ENCODE measurements at places on chromosomes 3 and 15.

DNA sequence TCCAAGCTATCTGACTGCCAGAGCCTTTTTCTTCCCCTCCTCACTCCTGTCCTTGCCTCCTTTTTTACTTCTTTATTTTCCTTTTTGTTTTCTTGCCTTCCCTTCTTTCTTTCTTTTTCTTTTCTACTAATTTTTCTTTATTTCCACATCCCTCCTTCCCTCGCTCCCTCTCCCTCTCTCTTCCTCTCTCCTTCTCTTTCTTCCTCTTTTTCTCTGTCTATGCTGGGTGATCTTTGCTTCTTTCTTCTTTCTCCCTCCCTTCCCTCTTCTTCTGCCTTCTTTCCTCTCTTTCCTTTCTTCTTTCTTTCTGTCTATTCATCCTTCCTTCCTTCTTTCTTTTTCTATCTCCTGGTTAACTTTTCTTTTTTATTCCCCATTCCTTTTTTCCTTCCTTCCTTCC, 564.8 kb downstream of the NSUN3 start:
- no peak for DNase-seq

DNA sequence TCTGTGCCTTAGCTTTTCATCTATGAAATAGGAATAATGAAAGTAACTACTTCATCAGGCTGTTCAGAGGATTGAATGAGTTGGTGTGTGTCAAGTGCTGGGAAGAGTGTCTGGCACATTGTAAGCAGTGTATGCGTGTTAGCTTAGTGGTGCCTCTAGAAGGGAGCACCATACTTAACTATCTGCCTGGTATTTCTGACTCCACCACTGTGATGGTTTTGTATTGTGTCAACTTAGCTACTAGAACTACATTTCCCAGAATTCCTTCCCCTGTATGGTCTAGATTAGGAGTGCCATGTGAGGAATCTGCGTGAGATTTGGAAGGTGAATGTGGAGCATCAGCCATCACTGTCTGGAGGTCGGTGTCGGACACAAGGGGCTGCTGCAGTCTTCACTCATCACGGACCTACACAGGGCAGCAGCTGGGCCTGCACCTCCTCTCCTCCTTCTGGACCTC, 115.4 kb upstream of the GALNT15 start:
- DNase-seq, result no peak

GRCh38 chr15:55283379-55284147, 6.0 kb downstream of the RAB27A start:
- no peak for DNase-seq

DNA sequence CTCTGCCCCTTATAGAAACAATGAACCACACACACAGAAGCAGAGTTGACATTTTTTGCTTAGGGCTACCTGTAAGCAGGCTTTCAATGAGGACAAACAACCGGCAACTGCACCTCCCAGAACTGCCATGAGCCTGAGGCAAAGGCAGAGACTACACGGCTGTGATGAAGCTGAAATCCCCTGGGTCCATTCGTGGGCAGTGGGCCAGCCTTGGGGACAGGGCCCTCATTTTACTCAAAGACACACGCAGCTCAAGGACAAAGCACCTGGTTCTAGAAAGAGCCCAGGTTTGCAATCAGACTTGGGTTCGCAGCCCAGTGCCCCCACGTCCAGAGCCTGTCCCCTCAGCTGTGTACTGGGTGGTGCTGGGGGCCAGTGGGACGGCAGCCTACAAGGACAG, 17.9 kb downstream of the FAM174B start:
- DNase-seq, result no peak

DNA sequence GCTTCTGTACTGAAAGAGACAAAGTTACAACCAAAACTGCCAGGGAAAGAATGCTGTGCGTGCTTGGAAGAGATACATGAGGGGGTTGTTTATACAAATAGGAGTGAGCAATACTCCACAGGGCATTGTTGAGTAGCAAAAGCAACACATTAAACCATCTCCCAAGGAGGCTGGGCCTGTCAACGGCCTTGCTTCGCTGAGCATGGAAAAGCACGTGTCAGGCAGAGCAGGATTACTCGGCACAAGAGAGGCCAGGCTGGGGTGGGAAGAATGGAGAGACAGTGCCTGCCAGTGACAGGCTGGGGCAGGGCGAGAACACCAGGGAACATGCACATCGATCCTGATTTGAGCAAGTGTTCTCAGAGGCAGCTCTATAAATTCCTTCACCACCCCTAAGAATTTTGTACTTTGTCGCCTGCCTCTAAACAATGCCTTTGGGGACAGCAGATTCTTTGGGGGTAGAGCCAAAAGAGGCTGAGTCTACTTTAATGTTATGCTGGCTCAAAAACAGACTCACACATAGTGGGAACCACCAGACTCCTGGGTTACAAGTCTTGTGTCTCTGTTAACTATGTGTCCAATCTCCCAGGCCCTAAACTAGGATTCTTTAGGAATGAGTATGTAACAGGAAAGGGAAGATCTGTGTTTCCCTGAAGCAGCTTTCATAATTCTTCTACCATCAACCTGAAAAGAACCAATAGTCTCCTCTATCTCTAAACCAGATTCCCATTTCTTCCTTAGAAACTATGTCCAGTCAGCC, 67.2 kb downstream of the LIPC start:
- no peak for DNase-seq

GRCh38 chr3:72187131-72187530, 402.2 kb upstream of the PROK2 start:
- no peak for DNase-seq

DNA sequence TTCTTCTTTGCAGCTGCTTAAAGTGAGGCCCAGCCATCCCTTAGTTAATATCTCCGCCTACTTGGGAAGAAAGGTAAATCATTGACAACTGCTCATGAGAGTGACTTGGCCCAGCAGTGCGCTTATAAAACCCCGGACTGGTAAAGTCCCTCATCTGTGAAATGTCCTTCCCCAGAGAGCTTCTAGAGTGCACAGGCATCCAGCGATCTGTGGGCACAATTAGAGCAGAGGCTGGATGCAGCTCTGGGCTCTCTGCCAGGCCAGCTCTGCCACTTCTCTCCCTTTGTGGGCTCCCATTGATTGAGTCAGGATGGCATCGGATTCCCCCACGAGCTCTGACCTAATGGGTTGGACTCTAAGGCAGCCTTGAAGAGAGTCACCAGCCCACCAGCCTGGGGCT, 219.0 kb upstream of the LINGO1 start:
- DNase-seq, result peak; percentile 86

DNA sequence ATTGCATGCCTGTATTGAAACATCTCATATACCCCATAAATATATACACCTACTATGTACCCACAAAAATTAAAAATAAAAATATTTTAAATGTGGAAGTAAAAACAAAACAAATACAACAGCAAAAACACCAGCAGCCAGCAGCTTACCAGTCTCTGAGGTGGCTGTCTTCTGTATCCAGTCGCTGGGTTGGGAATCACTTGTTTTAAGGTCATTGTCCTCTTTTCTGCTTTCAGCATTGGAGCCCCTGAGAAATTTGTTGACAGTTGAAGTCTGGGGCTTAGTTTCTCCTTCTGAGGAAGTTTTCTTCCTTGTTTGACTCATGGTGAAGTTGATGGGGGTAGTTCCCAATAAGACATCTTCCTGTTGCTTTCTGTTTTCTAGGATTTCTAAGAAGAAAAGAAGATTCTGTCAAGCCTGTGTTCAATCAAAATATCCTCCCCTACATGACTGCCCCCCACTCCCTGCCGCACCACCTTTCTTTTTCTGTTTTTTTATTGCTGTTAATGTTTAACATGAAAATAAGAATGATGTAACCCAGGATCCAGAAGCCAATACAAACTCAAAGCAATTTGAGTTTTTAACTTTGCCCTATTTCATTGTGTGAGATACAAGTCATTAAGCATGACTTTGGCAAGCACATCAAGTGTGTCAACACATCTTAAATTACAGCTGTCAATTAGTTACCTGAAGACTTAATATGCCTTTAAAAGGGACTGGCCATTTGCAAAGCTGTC, at the start of gene LRRC31:
TSS of gene LRRC31 (minus strand) at position 452 of the 737 bp plus-strand sequence. CDS start at position 324, 128 bp downstream.
- no peak for DNase-seq

DNA sequence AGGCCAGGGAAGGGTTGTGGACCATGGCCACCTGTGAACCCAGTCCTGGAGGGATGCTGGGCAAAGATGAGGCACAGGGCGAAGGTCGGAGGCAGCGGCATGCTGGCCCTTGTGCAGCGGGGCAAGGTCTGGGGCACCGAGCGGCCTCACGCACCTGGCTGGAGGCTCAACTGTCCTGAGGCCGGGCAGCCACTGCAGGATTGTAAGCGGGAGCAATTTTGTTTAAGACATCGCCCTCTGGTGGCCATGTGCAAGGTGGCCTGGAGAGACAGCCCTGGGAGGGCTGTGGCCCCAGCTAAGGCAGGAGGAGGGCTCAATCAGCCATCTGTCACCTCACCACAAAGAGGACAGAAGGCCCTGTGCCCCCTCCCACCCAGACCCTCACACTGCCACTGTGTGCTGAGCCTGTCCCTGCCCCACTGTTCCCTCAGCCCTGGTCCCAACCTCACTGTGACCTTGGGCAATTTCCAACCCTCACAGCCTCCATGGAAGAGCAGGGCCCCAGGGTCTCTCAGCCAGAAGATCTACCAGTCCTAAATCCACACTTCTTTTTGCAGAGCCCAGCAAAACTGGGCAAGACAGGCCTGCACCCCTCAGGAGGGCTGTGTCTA, 46.2 kb downstream of the TPRA1 start:
- peak; percentile 93 for DNase-seq

DNA sequence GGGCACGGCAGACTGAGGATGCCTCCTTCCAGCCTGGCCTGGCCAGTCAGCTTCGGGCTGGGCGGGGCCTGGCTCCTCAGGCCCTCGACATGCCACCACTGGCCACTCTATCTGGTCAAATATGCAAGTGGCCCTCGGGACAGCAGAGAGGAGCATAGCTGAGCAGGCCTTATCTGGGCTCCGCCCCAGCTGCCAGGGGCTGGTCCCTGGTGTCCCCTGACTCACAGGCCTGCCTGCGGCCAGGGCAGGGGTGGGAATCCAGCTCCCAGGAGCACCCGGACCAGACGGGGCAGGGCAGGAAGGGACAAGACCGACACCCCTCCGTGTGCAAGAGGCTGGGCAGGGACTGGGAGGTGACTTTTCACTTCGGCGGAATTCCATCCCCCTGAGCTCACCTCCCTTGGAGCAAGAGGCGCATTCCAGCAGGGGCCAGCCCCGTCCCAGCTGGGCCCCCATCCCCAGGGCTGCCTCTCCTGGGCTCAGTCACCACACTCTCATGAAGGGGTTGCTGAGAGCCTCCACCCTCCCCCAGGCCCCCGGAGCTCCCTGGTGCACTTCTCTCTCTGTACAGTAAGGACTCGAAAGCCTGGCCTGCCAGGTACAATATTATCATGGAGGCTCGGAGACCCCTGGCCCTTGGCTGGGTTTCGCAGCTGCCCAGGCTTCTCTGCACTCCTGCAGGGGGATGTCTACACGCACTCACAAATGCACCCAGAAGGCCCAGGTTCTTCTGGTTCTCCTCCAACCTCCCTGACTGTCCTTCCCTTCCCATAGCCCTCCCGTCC, 29.5 kb downstream of the WNT7A start:
- no peak for DNase-seq

GRCh38 chr3:15859507-15860013, 61.8 kb upstream of the ANKRD28 start:
- DNase-seq, result peak; percentile 62

- no peak for DNase-seq
These were observed 87.6 kb downstream of the BDH1 start for GRCh38 chr3:197468167-197468566.

DNA sequence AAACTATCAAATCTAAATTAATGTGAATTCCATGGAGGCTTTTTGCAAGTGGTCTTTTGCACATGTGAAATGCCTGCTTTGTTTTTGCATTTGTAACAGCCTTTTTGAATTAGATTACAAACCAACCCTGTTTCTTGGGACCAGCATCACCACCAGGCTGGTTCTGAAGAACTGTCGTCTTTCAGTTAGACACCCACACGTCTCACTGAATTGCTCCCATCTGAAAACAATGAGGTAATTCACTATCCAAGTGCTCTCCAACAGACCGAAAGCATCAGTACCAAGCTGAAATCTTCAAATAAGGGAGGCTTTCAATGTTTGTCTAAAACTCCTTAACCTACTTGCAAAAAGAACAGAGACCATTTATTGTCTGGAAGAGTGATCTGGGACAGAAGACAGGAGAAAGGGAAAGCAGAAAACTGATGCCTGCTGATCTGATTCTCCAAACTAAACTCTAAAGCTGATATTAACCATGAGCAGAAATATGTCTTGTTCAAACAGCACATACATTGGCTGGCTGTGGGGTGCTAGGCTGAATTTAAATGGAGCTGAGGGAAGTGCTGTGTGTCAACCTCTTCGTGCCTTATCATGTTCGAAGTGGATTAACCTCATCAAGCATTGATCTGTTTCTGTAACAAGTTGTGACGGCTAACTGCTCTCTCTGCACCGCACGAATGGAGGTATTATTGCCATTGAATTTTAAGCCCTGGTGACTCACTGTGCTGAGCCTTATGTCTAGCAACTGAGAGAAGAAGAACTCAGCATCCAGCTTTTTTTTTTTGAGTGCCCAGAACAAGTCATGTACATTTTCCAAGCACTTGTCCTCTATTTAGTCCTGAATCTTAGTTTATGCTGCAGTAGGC, 213.7 kb upstream of the P2RY1 start:
- no peak for DNase-seq

- no peak for DNase-seq
These were observed 883.5 kb downstream of the SI start for GRCh38 chr3:164194842-164195241.

GRCh38 chr3:183427196-183427875, 1.1 kb downstream of the MCF2L2 start:
- no peak for DNase-seq

DNA sequence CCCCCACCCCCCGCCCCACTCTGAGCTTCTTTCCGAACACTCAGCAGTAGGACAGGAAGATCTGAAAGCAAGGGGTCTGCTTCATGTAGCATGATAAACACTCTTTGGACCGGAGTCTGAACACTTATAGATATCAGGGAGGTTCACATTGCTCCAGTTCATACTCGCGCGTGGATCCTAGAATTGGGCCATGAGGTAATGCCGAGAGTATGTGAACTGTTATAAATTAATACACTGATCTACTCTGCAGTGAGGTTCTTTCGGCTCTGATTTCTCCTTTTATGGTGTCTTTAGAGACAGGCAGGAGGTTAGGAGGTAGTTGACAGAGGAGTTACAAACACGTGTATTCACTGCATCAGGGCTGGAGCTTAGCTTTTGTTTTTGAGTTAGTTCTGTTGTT, 223.0 kb downstream of the THSD4 start:
- DNase-seq, result no peak

- DNase-seq, result peak; percentile 27
These were observed 41.1 kb upstream of the SKOR1 start for GRCh38 chr15:67784090-67784781.

DNA sequence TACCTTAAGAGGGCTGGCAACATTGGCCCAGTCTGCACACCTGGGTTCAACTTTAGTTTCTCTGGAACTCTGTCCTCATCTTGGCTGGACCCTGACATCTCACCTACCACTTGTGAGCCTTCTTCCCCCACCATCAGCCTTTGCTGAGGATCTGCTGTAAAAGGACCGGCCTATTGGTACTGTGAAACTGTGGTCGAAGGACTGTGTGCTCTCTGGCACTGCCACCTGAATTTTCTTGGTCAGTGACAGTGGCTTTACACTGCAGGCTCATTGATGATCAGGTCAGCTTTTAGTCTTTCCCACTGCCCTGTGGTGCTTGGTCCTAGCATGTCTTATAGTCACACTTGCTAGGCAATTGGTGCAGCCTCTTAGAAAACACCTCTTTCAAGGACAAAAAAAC, 86.9 kb downstream of the PEX5L start:
- no peak for DNase-seq
